ENCODE measurements at places on chromosomes 3 and 15. TPM values are rescaled to one million over a fixed set of nuclear protein-coding genes. Genes with fewer than 3 reads are reported as not detected.

Gene ALDH1A2
- total RNA-seq, result not detected

- no peak for DNase-seq
These were observed 50.0 kb downstream of the SEMA3G start for GRCh38 chr3:52394751-52395502.

DNA sequence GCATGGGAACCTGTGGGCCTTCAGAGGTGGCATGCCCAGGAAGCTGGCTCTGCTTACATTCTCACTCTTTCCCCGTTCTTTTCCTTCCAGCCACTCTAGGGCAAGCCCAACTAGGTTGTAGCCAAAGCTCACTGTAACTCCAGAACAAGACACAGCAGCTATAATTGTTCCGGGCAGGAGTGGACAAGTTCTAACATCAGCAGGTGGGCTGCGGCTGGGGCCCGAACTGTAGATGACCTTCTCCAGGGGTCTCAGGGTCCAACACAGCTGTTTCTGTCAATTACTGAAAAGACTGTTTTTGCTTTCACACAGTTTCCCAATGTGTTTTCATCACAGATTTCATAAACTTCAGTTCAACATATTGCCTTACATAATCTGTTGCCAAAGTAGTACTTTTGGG, 11.5 kb downstream of the RASGRP1 start:
- DNase-seq, result no peak

- DNase-seq, result no peak
These were observed 72.7 kb downstream of the SPSB4 start for GRCh38 chr3:141123677-141124410.

- DNase-seq, result no peak
These were observed 87.8 kb downstream of the C3orf70 start for GRCh38 chr3:185065059-185065458.

- no peak for DNase-seq
These were observed 48.6 kb upstream of the KLF13 start for GRCh38 chr15:31278061-31278445.

DNA sequence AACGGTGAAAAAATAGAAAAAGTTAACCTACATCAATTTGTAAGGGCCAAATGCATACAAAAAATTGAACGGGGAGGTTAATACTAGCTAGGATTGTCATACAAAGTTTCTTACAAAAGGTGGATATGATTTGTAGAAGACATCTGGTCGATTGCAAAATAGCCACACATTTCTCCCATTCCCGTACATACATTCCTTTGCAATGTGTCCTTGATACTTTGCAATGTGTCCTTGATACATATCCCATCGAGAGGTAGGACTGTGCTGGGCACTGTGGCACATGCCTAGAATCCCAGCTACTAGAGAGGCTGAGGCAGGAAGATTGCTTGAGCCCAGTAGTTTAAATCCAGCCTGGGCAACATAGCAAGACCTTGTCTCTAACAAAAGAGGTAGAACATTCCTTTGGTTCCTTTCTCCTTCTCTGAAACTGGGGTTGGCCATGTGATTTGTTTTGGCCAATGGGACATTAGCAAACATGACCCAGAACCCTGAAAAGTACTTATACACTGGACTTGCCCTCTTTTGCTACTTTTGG, 9.5 kb downstream of the TTBK2 start:
- no peak for DNase-seq

Gene ZNF385D
- not detected for total RNA-seq

DNA sequence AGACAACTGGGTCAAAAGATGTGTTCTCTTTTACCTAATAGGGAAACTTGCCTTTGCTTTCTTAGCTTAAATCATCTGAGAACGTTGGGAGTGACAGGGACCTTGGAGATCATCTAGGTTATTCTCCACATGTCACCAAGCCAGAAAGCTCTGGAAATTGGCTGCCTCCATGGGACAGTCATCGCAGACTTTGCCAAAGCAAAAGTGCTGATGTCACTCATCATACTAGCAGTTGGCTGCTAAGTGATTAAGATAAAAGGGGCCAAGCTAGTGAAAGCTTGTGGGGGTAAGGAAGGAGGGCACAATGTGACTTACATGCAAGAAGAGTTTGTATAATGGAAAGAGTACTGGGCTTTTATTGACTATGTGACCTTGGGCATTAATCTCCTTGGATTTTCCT, 198.0 kb upstream of the PFN2 start:
- no peak for DNase-seq

GRCh38 chr3:185717627-185718402, 107.0 kb downstream of the IGF2BP2 start:
- DNase-seq, result no peak

DNA sequence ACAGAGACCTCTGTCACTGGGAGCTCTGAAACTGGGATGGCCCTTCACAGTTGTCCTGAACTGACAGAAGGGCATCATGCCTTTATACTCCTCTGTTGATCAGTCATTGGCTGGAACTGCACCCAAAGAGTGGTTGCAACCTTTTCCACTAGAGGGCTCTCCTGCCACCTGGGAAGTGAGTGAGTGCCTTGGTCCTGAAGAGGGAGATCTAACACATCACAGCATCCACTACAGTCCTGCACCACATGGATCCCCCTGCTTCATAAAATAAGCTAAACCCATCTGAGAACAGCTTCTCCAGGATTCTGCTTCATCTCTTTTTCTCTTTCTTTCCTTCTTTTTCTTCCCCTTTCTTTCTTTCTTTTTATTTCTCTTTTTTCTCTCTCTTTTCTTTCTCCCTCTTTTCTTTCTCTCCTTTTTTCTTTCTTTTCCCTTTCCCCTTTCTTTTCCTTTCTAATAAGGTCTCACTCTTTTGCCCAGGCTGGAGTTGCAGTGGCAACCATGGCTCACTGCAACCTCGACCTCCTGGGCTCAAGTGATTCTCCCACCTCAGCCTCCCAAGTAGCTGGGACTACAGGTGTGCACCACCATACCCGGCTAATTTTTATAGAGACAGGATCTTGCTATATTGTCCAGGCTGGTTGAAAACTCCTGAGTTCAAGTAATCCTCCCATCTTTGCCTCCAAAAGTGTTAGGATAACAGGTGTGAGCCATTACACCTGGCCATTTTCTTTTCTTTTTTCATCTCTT, 42.8 kb upstream of the RAF1 start:
- DNase-seq, result peak; percentile 48

GRCh38 chr3:57978316-57978715, 29.9 kb upstream of the FLNB start:
- DNase-seq, result no peak

DNA sequence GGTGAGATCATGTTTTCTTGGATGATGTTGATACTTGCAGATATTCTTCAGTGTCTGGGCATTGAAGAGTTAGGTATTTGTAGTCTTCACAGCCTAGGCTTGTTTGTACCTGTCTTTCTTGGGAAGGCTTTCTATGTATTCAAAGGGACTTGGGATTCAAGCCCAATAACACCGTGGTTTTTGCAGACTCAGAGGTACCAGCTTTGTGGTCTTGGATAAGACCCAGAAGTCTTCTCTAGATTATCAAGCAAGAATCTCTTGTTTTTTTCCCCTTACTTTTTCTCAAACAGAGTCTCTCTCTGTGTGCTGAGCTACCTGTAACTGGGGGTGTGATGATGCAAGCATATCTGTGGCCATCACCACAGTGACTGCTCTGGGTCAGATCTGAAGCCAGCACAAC, 42.7 kb upstream of the CCK start:
- no peak for DNase-seq

DNA sequence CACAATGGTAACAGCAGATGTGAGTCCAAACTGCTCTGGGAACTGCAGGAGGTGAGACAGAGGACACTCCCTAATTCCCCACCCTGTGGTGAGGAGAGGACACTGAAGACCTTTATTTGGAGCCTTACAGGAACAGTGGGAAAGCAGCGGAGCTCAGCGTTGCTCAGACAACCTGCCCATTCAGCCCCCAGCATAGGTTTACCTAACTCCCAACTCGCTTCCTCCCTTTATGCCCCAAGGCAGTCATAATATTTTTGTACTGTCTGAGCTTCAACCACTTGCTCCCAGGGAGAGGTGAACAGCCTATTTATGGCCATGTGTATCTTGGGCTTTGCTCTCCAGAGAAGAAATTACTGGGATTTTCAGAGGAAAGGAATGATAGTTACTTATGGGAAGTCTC, 34.1 kb downstream of the SHC4 start:
- DNase-seq, result no peak

DNA sequence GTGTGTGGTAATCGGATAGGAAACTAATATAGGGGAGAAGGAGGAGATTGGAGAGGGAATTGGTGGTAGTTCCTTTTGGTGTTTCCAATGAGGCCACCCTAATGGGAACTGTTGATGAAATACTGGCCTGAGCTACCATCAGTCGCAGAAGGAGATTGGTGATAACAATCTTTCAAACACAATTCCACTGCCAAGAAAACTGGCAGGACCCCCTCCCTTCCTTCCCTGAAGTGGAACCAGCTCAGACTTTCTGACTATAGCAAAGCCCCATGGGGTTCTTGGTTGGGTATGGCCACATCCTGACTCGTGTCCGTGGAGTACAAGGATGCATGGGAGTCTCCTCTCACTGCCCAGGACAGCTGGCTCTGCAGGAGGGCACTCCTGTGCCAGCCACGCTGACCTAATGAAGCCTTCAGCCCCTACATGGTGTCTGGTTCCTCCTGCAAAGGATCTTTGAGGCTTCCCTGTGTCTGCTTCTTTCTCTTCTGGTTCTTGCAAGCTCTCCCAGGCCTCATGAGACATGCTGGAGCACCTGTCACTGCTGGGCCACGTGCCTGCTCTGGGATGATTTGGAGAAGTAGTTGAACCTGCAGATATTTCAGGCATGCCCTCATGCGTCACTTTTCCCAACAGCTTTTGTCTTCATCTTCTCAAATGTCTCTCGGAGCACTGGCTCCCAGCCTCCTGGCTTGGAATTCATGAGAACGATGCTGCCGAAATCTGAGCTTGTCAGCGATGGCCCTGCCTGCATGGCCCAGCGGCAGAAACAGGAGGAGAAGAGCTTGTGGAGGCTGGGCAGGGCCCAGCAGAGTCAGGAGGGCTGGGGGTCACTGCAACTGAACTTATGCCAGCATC, 90.0 kb upstream of the ADPGK start:
- no peak for DNase-seq

- DNase-seq, result no peak
These were observed 78.9 kb upstream of the DPH6 start for GRCh38 chr15:35624881-35625280.

- DNase-seq, result no peak
These were observed 379.7 kb upstream of the TGFBR2 start for GRCh38 chr3:30226601-30227151.

GRCh38 chr15:29074045-29074444, 188.3 kb downstream of the APBA2 start:
- DNase-seq, result no peak

DNA sequence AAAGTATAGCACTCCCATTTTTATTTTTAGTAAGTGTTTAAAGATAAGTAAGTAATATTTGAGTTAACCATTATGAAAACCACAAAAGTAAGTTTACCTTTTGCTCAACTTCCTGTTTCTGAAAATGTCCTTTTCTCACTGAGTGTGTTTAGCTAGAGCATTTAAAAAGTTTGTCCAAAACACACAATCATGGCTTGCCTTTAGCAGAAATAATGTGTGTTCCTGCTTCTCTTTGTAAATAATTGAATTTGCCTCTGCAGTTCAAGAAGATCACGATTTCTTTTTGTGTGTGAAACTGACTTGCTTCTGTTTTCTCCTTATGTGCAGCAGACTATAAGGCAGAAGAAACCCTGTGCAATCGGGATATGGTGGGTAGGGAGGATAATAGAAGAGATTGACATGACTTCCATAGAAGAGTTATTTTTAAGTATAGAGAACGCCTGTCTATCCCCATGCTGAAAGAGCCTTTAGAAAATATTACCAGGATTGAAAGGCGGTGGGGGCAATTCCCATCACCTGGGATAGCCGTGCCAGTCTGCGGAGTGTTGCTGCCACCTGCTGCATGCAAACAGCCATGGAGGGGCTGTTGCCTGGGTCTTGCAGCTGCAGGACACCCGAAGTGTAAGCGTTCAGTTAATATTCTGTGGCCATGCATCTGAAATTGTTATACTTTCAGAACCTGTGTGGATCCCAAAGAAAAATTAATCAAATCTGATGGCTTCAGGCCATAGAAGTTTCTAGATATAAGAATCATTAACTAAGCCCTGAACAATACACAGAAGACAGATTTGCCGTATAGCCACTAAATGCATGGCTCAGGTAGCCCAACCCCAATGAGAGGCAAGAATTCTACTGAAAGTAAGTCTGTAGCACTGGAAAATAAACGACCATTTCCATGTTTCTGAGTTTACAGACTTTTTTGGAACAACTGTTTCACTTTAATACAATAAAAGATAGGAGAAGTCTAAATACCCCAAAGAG, 2.4 kb upstream of the CD96 start:
- DNase-seq, result peak; percentile 44

Gene RLBP1
- not detected for total RNA-seq

Data from CD8-positive, alpha-beta memory T cell (primary cell).